NCI-H226 (cell line): ENCODE measurements at places on chromosomes 7 and 10.
A peak's percentile ranks its signal among the peaks of the same experiment; 100 is the strongest.

DNA sequence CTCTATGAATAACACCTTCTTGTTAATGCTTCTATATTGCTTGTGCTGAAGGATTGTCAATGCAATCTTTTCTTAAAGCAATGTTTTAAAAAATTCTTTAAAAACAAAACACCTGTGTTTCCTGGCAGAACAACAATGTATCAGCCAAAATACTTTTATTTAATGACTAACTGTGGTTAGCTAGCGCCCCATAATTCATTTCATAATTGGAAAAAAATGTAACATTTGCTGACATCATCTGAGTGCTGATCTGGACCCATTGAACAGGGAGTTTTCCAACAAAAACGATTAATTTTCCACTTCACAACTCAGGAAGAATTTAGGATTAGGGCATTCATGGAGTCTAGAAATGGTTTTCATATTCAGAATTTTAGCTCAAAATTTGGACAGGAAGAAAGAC is 137.6 kb upstream of the CDK6 start:
- peak; percentile 80 for DNase-seq

- no peak for DNase-seq
Measured at GRCh38 chr7:1540776-1541271, 10.3 kb downstream of the MAFK start.

DNA sequence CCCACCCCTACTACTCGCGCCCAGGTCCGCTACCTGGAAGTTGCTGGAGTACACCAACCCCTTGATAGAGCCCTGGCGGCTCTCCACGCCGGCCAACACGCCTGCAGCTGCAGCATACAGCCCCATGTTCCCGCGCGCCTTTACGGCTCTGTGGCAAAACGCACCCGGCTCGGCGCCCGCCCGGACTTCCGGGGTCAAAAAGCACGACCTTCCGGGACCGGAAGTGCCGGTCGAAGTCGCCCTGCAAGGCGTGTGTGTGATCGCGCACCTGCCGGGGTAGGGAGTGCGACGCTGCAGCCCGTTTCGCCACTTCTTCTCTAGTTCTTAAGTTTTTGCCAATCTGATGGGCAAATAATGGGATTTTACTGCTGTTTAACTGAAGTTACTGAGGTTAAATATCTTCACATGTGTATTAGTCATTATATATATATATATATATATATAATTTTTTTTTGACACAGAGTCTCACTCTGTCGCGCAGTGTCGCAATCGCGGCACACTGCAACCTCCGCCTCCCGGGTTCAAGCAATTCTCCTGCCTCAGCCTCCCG is at the start of gene NSUN5:
NSUN5 (minus strand) TSS at position 162 of the 550 bp plus-strand sequence; CDS start at position 126, 36 bp downstream.
- DNase-seq: peak; percentile 74

DNA sequence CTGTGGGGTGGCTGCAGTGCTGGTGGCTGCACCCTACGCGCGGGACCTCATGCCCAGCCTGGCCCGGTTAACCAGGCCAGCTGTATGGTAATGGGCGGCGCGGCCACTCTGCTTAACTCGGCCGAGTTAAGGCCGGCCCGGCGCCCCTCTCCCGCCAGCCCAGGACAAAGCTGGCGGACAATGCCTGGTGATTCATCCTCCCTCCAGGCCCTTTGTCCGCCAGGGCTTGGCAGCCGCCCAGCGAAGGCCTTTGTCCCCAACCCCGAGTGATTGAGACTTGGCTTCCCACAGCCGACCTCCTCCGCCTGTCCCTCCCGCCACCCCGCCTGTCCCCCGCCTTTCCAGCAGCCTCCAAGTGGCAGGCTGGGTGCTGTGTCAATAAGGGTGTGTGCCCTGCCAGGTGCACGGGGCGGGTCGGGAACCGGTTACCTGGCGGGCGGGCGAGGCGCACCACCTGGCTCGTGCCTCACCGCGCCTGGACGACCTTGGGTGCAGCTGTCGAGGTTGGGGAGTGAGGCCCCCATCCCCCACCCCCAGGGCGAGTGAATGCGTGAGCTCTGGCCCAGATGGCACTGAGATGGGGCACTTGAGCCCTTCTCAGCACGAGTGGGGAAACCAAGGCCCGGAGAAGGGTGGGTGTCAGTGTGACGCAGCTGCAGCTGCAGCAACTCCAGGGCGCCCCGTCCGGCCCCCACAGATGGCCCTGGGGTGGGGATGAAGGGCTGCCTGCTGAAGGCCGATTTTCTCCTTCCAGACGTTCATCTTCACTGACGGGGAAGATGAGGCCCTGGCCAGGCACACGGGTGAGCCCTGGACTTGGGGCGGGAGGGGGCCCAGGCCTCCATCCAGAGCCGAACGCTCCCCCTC is 4.6 kb downstream of the LFNG start:
- DNase-seq: peak; percentile 63

- DNase-seq: no peak
Measured at GRCh38 chr10:131928248-131929095, 27.7 kb downstream of the PPP2R2D start.

GRCh38 chr7:142053988-142054387 is 57.5 kb upstream of the MGAM2 start:
- DNase-seq: no peak

DNA sequence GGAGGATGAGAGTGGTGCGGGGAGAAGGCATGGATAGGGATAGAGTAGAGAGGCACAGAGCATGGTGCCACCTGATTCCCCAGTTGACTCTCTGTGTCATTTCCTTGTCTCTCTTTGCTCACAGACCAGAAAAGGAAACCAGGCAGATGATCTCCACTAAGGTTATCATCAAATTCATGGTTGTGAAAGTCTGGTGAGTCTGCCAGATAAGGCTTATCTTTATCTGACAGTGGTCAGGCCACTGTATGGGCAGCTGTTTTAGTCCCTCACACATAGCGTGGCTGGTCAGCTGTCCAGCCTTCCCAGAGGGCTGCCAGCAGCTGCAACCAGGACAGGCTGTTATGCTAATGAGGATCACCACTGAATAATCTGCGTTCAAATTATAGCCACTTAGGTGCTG is 99.0 kb downstream of the ADRA2A start:
- no peak for DNase-seq

DNA sequence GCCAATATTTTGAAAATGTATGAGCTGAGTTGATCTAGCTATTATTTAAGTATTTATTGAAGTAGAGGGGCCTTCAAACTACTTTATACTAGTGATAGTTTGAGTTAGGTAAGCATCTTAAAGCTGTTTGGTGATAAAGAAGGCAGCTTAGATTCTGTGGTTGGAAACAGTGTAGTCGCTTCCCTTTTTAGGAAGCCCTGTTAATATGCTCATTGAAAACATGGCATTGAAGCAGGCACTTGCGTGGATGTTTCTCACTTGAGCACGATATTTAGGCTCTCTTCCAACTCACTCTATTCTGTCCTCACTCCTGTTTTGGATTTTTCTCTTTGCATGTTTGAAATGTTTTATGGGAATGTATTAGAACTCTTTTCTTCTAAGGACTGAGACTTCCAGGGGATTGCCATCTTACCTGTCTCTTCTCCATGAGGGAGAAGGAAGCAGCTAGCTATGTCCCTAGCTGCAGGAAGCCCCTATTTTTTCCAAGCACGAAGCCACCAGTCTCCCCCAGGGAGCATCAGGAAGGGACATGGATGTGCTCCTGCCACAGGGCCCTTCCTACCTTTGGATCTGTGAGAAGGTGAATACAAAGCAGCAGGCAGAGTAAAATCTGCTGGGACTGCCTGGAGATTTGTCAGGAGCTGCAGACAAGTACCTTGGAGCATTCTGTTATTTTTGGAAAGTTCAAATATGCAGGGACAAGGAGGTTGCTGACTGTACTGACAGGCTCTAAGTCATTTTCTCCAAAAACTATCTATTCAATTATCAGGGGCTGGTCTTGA is 22.0 kb upstream of the BMPR1A start:
- no peak for DNase-seq

- DNase-seq: no peak
Measured at GRCh38 chr7:1755783-1756625, 85.9 kb downstream of the ELFN1 start.

DNA sequence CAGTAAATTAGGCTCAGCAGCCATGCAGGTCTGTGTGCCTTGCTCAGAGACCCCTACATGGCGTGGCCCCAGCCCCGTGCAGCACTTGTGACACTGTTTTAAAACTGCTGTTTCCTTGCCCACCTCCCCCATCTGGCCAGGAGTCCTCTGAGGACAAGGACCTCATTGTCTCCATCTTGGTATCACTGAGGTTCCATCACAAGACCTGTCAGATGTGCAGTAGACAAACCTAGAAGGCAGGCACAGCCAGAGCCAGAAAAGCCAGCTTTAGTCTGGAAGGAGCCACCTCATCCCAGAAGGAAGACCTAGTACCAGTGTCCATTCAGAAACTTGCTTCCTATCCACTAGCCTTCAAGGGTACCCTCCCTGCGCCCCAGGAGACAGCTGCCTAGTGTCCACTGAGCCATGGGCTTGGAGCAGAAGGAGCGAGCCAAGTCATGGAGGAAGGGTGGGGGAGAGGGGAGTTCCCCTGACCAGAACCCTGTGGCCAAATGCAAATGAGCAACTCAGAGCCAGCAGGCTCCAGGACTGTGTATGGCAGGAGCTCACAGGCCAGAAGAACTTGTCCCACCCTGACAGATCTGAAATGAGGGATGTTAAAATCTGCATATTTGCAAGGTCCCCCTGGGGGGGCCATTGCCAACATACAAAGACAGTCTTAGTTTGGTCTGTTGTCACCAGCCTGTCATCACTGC is 176.1 kb downstream of the SH3PXD2A start:
- no peak for DNase-seq

DNA sequence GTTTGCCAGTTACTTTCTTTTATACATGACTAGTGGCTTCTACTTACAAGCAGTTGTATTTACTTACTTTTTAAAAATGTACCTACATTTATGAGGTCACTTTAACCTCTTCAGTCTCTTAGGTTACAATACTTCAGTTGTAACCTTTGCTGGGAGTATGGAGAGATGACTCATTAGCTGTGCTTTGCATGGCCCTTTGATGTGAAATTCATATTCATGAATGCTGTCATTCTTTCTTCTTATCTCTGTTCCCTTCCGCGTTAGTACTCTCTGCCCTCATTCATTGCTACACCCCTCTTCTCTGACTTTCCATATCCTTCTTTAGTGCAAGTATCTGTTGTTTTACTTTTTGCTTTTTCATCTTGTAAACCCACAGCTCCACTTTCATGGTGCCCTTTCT is 164.3 kb downstream of the BMPER start:
- DNase-seq: peak; percentile 90
